ENCODE measurements at places on chromosomes 11 and 22.

GRCh38 chr22:46721501-46722085, 16.5 kb downstream of the CERK start:
- DNase-seq, result no peak

DNA sequence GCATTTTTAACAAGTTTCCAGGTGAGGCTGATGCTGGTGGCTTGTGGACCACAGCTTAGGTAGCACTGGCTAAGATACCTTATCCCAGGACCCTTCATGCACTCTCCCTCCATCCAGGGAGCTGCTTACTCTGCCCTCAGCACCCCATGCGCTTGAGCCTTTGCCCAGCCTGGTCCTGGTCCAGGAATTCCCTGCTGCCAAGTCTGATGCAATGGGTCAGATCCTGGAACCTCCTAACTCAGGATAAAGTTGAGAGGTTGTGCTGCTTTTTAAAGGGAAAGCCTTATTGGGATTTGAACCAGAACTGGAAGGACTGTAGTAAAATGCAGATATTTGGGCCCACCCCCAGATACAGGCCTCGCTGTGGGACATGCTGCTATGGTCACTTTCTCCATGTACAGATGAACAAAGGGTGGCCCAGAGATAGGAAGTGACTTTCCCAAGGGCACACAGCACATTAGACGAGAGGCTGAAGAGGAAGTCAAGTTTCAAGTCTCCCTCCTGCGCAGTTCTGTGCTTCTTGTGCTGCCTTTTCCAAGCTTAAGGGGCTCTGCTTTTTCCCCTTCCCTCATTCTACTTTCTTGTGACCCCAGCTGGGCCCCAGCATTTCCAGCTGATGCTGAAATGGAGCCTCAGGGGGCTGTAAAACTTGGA, 824 bp upstream of the LGALS12 start:
- peak; percentile 82 for DNase-seq

DNA sequence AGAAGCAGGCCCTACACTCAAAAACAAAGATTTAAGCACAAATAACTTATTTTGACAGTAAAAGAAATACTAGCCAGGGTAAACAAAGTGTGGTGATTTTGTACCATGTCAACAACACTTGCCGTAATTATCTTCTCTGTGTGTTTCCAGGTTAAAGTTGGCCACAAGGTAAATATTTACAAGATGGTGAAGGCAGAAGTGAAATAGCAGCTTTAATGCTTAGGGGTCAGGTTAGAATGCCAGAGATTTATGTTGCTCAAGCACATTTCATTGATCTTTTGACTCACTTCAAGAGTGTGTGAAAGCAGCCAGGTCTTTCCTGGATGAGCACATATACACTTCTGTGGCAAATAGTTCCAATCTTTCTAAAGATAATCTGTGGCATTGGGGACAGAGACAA, 270.2 kb upstream of the LUZP2 start:
- DNase-seq, result no peak

DNA sequence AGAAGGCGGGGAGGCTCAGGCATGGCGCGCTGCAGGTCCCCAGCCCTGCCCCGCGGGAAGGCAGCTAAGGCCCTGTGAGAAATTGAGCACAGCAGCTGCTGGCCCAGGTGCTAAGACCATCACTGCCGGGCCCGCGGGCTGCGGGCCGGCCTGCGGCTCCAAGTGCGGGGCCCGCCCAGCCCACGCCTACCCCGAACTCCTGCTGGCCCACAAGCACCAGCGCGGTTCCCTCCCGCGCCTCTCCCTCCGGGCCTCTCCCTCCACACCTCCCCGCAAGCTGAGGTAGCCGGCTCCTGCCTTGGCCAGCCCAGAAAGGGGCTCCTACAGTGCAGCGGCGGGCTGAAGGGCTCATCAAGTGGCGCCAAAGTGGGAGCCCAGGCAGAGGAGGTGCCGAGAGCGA, 4.6 kb upstream of the RDX start:
- no peak for DNase-seq

GRCh38 chr11:24357620-24358410, 139.0 kb upstream of the LUZP2 start:
- DNase-seq, result no peak

GRCh38 chr11:21464601-21465193, 728.2 kb upstream of the ANO5 start:
- no peak for DNase-seq

DNA sequence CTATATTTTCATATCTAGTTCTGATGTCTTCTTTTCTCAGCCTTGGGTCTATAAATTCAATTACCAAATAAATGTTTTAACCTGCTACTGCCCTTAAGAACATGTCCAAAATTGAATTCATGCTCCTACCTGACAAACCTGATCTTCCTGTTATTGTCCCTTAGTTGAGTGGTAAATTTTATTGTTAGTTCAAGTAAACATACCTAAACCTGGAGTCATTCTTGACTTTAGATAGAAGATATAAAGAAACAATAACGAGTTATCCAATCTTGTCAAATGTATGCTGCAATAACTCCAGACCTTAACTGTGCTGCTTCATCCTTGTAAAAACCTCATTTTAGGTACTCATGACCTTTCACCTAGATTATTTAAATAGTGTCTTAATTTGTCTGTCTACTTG, 34.6 kb upstream of the SC5D start:
- no peak for DNase-seq

DNA sequence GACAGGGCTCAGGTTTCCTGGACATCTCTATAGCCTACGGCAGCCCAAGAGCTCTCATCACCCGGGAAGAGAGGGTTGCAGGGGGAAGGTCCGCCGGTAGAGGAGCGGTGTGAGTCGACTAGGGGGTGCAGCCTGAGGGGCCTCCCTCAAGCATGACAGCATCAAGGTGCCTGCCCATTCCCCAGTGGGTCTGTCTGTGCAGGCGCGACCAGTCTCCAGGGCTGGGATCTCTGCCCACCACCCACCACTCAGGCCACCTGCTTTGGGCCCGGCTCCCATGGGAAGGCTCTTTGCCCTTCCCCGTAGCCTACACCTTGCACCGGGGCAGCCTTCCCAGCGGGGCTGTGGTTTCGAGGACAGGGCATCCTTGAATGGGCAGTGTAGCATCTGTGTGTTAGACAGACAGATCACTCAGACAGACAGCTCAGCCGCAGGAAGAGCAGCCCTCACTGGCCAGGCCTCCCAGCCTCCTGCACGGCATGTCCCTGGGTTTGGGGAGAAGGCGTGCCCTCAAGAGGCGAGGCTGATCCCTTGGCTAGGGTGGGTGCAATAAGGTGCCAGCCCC, 29.2 kb downstream of the CERK start:
- DNase-seq, result no peak

DNA sequence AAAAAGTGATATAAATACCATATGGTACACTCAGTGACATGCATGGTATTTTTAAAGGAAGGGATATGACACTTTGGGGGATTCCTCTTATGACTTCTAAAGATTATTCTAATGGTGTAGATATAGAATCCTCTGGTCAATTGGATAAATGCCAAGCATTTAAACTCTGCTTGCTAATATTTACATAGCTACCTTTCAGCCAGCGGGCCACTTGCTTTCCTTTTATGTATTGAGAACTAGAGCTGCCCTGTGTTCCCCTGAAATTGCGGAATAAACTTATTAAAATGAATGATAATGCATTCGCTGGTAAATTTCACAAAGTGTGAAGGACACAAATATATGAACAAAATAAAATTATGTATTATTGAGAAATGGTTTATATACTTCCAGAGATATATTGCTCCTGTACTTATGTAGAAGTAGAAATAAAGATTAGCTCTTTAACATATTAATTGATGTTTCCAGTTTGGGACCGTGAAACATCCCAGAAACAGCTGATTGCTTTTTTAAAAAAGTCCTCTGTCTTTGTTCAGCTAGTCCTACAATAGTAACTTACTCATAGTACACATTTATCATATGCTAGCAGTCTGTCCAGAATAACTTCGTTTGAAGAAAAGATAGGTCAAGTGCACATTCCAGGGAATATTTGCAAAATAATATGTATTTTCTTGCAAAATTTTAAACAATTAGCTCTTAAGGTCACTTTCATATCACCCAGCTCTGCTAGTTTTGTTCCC, 40.1 kb upstream of the CARD18 start:
- no peak for DNase-seq

GRCh38 chr11:85930879-85931366, 75.7 kb downstream of the CCDC83 start:
- no peak for DNase-seq

GRCh38 chr11:59706518-59707285, 6.9 kb downstream of the OR10V1 start:
- peak; percentile 86 for DNase-seq

- DNase-seq, result peak; percentile 89
These were observed at the start of gene UBASH3B for GRCh38 chr11:122655527-122656072. TSS of gene UBASH3B (plus strand) at chr11:122655722. CDS start at chr11:122656050, 328 bp downstream.

DNA sequence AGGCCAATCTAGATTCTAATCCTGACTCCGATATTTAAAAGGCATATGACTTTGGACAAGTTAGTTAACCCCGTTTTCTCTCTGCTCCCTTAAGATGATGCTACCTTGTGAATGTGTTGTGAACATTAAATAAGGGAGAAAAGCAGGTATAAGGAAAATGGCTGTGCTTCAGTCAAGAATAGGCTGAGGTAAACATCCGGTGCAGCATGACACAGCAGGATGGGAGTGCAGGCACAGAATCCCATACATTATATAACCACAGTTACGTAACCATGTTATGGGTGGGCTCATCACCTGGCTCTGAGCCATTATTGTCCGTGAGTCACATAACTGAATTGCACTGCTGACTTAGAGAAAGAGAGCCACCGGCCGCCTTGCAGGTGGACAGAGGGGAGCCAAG, 382.2 kb upstream of the ANO5 start:
- DNase-seq, result no peak

- no peak for DNase-seq
These were observed 316.6 kb upstream of the NCAM1 start for GRCh38 chr11:112644410-112645131.

DNA sequence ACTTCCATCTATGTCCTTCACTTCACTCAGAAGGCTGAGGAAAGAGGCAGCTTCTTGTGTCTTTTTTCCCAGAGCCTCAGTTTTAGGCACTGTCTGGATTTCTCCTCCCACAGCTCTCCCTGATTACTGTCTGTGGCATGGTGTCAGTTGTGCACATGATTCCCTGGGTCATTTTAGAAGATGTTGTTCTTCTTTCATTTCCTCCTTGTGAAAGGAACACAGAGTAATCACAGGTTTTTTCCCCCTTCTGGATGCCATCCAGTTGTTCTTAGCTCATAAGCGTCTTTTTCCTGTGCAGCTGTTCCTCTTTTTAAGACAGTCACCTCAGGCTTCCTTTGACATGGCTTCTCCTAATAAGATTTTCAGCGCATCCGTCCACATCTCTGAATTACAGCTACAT, 212.2 kb downstream of the FAM181B start:
- no peak for DNase-seq

- peak; percentile 16 for DNase-seq
These were observed 31.2 kb downstream of the RBFOX2 start for GRCh38 chr22:35997438-35997837.

GRCh38 chr11:111986589-111986988, 38.6 kb upstream of the DLAT start:
- DNase-seq, result no peak

GRCh38 chr11:115396533-115396932, 107.7 kb downstream of the CADM1 start:
- no peak for DNase-seq

GRCh38 chr11:67375320-67376055, 2.1 kb upstream of the CLCF1 start:
- DNase-seq, result peak; percentile 58

DNA sequence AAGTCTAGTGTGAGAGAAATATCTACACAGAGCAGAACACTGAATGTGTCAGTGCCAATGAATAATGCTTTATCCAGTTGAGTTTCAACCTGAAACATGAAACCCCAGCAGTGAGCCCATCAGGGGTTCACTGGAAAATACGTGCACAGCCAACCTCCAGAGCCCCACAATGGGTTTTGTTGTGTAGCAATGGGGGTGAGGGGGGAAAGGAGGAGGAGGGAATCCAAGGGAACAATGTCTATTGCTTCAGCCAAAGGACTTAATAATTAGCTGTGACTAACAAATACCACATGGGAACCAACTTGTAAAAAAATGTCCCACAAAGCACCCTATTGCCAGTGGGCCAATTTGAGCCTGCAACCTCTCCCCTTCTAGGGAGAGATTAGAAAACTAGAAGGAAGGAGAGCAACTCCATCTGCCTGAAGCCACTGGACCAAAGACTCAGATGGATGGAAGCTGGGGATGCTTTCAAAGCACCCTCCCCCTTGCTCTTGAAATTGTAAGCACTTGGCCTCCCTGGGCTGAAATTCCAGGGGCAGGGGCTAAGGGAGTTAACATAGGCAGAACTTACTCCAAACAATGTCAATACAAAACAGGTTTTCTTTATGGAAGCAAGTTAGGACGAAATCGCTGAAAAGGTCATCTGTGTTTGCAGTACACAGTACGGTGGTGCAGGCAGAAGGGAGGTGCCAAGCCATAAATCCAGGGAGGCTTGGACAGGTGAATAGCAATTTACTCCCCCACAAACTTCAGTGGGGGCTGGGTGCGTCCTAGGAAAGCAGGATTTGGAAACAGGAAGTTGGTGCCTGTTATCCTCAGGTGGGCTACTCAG, 99.8 kb downstream of the ARL14EP start:
- DNase-seq, result no peak

DNA sequence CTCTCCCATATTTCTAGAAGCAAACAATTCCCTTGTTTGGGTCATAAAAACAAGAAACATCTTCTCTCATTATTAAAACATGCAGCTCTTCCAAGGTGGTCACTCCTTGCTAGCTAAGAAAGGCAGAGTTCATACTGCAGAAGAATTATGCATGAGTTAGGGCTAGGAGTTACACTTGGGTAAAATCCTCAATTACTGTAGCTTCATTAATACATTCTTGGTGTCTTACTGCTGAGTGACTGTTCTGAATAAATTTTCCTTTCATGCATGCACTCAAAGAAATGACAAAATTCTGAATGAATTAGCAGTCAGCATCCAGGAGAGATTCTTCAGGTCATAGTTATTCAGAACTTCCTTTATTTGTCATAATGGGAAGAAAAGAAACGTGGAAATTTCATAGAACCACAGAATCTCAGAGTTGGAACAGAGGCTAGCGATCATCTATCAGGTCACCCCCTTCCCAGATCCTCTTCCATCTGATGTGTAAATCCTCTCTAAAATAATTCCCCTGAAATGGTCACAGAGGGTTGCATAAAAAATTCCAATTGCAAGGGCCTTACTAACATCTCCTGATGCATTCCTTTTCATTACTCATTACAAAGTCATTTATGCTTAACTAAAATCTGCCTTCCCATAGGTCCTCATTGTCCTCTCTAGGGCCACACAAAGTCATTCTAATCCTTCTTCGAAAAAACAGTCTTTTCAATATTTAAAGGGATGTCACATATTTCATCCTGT, 771.5 kb downstream of the DLG2 start:
- no peak for DNase-seq

Data from MG63 (cell line).